ENCODE measurements at places on chromosomes 11 and 22.

DNA sequence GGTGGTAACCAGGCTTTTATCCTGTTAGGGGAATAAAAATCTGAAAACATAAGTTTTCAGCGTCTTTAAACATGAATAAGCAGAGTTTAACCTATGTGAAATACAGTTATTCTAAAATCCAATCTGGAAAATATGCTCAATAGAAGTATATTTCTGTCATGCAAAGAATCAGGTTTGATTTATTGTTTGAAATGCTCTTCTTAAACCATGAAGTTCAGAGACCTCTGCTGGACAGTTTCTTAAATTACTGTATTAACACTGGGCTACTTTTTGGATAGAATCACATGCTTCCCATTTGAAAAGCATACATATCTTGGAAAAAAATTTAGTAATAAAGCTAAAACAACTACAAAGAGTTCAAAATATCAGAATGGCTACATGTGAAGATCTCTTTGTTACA lies 25.4 kb downstream of the APIP start:
- no peak for DNase-seq

GRCh38 chr11:957212-957920 lies 31.7 kb downstream of the AP2A2 start:
- no peak for DNase-seq

DNA sequence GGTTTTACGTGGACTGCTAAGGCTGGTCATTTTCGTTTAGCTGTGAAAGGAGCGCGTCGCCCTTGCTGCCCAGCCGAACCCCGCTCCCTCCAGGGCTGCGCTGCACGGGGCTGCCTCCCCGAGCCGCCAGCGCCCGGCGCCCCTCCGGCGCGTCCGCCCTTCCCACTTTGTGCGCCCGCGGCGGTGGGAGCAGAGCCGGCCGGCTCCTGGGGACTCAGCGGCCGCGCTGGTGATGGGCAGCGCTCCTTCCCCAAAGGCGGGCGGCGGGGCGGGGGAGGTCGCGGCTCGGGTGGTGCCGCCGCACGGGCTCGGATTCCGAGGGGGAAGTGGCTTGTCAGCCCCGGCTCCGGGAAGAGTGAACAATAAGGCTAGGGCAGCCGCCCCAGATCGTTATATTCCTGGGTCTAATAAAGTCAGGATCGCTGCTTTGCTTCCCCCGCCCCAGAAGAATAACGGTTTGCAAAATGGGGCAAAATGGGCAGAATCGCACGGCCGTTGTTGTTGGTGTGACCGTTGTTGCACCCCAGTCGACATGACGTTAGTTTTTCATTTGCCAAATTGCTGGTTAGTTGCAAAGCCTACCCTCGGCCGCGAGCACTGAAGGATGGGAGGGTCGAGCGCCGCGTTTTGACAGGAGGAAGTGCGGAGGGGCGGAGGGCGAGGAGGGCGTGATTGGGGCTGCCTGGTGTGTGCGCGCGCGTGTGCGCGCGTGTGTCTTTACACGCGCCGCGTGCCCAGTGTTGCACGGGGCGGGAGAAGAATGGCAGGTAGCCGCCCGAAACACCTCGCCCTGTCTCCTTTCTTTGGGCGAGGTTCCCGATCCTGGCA lies 745 bp downstream of the NCAM1 start:
- DNase-seq = no peak

DNA sequence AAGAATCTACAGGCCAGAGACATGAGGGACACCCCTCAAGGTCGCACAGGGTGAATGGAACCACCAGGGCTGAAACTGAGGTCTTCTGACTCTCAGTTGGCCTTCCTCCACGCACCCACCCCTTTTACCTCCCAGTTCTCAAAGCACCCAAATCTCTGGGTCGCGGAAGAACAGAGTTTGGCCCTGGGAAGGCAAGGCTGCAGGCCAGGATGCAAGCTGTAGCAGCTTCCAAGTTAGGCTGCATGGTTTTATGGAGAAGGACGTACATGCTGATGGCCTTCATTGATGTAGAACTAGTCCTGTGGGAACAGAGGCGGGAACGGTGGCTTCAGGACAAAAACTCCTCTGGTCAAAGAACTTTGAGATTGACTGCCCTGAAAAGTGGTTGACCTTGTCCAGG lies 143.5 kb upstream of the B3GAT1 start:
- DNase-seq = no peak

- DNase-seq = no peak
Observed at GRCh38 chr11:11397036-11397415, 44.0 kb upstream of the CSNK2A3 start.

GRCh38 chr11:7657306-7658025 lies 15.8 kb downstream of the CYB5R2 start:
- DNase-seq = no peak

- DNase-seq = no peak
Observed at GRCh38 chr22:29202212-29203192, 3.2 kb upstream of the EMID1 start.

DNA sequence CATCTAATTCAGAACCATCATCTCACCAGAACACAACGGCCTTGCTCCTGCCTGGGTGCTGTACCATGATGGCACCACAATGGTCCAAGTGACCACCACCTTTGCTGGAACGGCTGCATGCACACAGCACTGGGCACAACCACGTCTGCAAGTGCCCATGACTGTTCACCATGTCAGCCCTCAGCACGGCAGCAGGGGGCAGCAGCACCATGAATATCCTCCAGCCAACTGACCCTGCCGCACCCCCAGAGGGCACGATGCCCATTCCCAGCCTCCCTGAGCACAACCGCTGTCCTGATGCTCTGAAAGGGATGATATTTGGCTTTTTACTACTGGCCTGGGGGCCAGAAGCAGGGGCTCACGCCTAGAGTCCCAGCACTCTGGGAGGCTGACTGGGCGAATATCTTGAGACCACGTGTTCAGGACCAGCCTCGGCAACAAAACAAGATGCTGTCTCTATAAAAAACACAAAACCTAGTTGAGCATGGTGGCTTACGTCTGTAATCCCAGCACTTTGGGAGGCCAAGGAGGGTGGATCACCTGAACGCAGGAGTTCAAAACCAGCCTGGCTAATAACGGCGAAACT lies 25.7 kb downstream of the DRD4 start:
- DNase-seq = no peak

GRCh38 chr22:38843657-38844314 lies at the start of gene NPTXR:
Gene NPTXR (minus strand): TSS chr22:38844028.
- no peak for DNase-seq

- DNase-seq = no peak
Observed at GRCh38 chr11:61011950-61012736, 40.7 kb downstream of the CD6 start.

DNA sequence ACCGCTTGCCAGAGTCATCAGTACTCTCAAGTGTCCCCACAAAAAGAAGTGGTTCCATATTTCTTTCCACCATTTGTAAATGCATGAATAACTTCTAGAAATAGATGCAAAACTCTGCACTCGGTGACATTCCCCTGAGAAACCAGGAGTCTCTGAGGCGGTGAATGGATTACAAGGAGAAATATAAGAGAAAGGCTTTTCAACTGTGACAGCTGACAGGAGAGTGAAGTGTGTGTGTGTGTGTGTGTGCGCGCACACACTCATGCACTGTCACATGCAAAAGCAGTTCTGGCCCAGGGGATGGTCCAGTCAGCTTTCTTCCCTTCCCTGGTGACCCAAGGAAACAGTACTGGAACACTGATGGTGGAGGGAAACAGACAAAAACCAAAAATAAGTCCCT lies 710.0 kb downstream of the OPCML start:
- DNase-seq = no peak

GRCh38 chr22:33555814-33556522 lies 364.3 kb downstream of the LARGE1 start:
- DNase-seq = no peak

DNA sequence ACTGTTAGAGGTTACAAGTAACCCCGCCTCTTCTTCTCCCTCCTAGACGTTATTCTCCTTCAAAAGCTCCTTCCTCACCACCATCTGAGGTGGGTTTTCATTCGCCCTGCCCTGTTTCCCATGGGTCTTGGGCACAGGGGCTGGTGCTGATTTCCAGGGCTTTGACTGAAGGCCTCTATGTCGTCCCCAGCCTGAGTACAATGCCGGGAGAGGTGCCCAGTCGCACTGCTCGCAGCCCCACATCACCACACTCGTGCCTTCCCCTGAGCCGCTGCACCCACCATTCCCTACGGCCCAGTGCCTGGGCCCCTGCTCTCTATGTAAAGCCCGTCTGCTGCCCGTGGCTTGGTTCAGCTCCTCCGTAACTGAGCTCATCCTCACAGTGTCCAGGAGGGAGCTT lies 169.8 kb downstream of the DSCAML1 start:
- DNase-seq = no peak

DNA sequence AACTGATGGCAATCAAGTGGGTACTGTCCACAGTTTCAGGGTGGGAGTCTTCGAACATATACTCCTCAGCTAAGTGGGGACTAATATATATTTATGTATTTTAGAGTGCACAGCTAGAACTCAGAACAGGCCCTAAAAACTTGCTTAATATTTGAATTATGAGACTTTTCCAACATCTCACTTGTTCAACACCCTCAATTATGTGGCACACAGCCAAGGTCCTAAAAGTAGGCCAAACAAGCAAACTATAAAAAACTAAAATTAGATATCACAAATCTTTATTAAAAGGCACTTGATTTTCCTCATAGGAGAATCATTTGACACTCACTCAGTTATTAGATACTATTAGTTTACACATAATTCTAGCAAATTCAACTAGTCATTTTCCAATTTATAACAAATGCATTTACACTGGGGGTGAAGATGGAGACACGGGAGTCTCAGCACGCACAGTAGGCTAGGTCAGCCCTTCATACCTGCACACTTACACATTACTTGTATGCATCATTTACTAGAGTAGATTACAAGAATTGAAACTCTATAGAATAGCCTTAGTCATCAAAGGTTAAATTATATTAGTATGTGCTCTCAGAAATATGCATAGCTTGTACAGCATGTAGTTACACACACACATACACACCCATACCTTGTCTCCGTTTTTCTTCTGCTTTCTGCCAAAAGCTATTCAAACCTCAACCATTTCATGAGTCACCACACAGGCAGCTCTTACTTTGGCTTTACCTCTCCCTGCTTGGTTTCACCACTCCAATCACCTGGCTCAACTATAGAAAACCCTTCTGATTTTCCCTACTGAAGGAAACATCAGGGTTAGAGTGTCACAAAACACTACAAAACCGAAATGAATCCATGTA lies 171.5 kb downstream of the SBF2 start:
- DNase-seq = no peak

DNA sequence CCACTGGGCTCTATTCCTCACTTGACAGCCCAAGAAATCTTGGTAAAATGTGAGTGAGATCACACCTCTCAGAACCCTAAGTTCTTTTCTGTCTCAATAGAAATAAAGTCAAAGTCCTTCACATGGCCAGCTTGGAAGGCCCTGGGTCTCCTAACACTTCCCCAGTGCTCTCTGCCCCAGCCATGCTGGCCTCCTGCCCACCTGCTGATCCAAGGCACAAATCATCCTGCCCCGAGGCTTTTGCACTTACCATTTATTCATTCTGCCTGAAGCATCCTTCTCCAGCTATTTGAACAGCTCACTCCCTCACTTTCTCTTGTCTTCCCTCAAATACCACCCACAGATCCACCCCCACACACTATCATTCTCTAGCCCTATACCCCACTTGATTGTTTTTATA lies 26.4 kb downstream of the ISX start:
- DNase-seq = no peak

- no peak for DNase-seq
Observed at GRCh38 chr22:39308614-39309363, 10.6 kb downstream of the RPL3 start.

DNA sequence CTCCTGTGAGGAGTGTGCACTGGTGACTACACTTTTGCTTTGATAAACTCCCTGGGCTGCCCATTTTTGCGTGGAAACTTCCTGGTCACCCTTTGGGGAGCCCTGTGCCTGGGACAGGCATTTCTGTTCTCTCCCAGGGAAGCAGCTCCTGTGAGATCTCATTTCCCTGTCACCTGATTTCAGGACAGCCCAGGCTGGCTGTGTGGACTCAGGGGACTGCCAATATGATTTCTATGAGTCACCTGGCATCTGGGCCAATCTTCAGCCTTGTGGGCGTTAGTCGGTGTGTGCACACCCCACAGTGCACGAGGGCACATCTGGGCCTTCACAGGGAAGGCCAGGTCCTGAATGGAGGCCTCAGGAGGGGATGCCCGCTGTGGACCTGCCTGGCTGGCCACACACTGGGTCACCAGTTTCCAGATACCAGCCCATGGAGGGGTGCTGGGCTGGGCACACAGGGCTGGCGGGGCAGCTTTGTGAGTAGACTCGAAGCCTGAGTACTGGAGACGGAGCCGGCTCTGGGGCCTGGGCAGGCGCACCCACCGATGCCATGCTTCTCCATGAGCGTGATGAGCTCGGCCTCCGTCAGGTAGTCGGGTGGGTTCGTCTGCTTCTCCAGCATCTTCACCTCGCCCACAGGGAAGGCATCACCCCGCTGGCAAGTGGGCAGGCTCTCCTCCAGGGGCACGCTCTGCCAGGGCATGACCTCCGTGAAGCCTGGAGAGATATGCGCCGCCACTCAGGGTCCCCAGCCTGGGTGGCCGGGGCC lies 9.4 kb upstream of the PPM1F start:
- no peak for DNase-seq

- no peak for DNase-seq
Observed at GRCh38 chr11:119338965-119339588, 1.6 kb downstream of the C1QTNF5 start.

- no peak for DNase-seq
Observed at GRCh38 chr11:71456831-71457230, 3.8 kb downstream of the NADSYN1 start.

DNA sequence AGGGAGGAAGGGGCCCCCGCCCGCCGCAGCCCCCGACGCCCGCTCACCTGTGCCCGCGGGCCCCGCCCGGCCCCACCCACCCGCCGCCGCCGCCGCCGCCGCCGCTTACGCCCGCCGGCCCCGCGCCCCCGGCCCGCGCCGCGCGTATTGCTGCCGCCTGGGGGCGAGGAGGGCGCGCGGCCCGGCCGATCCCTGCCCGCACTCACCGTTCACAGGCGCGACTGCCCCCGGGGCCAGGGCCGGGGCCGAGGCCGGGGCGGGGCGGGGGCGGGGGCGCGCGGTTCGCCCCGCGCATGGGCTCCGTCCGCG lies 212 bp downstream of the HRAS start:
- DNase-seq = no peak

DNA sequence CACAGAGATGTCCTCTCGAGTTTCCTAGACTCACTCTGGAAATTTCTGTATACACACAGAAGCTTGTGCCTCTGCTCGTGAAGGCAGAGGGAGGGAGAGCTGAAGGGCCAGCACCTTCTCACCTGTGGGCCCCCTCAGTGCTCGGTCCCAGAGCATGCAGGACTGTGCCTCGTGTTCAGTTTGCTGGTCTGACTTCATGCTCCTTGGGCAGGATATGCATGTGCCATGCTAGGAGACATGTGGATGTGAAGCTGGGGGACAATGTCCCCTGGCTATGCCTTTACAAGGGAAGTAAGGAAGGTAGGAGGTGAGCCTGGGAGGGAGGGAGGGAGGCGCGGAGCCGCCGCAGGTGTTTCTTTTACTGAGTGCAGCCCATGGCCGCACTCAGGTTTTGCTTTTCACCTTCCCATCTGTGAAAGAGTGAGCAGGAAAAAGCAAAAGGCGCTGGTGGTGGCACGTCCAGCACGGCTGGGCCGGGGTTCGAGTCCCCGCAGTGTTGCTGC lies 22.6 kb downstream of the NEAT1 start:
- DNase-seq = no peak

- no peak for DNase-seq
Observed at GRCh38 chr11:26483108-26483507, 89.0 kb downstream of the MUC15 start.

GRCh38 chr11:120563703-120564572 lies 52.4 kb downstream of the GRIK4 start:
- no peak for DNase-seq
